Fibroblast of the aortic adventitia (primary cell): ENCODE measurements at places on chromosomes 2 and 18. TPM values are rescaled to one million over a fixed set of nuclear protein-coding genes. Genes with fewer than 3 reads are reported as not detected.

NOL4 gene
- not detected in 2 replicates for total RNA-seq

HOXD13 gene
- not detected in 2 replicates for total RNA-seq

VWC2L gene
- not detected in 2 replicates for total RNA-seq

USP40 gene
- 40.2 and 75.5 TPM in 2 replicates for total RNA-seq

AQP12B gene
- total RNA-seq, result not detected in 2 replicates

IL1RL2 gene
- total RNA-seq, result 1.7 and 9.8 TPM in 2 replicates

NOSTRIN gene
- total RNA-seq, result 0.81 TPM in 1 of 2 replicates, not detected in the other

GNLY gene
- not detected in 2 replicates for total RNA-seq

LHCGR gene
- 0.25 TPM in 1 of 2 replicates, not detected in the other for total RNA-seq

ZNF385B gene
- 4.8 TPM in 1 of 2 replicates, not detected in the other for total RNA-seq

DSG2 gene
- total RNA-seq, result 4.2 and 5.6 TPM in 2 replicates

TUBA3E gene
- not detected in 2 replicates for total RNA-seq

ALPP gene
- not detected in 2 replicates for total RNA-seq

GPAT2 gene
- 10.2 TPM in 1 of 2 replicates, not detected in the other for total RNA-seq

C18orf32 gene
- total RNA-seq, result 8.2 and 33.2 TPM in 2 replicates

BBS5 gene
- 4.0 and 7.3 TPM in 2 replicates for total RNA-seq

PROM2 gene
- total RNA-seq, result 0.18 and 0.33 TPM in 2 replicates
